WTC11 (cell line): ENCODE measurements at places on chromosomes 1 and 21. TPM values are rescaled to one million over a fixed set of nuclear protein-coding genes. Genes with fewer than 3 reads are reported as not detected.

DNA sequence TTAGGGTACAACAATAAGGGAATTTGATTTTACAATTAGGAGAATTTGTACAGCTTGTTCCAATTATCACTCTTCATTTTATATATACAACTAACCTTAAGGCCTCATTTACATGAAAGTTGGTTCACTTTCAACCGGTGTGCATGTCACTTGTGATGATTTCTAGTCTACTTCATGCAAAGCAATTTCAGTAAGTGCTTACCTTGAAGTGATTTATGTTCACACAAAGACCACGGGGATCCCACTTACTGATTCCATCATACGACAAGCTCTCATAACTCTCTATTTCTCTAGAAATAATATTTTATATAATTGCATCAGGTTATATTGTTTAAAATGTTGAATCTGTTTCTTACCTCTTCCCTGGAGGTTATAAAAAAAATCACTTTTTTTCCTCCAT lies 100.3 kb upstream of the CHODL start:
- H3K27me3 ChIP-seq: no peaks in the 10 kb centered on the region
- H3K36me3 ChIP-seq: peaks cover 6% of the 10 kb centered on the region; the same call in 1 of the 2 replicates
- H3K4me3 ChIP-seq: no peak overlapping the region
- H3K27ac ChIP-seq: no peak overlapping the region
- no peak for DNase-seq

DNA sequence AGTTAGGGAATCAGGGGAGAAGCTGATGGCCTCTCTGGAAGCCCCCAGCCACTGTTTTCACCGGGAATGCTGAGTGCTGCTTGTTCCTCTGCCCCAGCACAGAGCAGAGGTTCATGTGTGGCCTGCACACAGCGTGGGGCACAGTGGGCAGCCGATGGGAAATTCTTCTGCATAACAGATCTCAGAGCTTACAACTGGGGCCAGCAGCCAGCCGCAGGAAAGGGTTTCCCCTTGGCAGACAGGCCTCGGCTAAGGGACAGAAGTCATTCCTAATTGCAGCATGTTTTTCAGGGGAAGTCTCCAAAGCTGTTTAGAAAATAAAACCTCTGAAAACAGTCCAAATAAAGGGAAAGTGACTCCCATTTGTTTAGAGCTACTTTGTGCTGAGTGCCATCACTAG lies 22.6 kb downstream of the HMGB4 start:
- no peak overlapping the region for H3K27ac ChIP-seq
- peak; percentile 23 for DNase-seq
- H3K27me3 ChIP-seq: no peaks in the 10 kb centered on the region
- 0 out of 2 replicates have a peak, but pooled peaks cover 2% of the 10 kb centered on the region for H3K36me3 ChIP-seq
- H3K4me1 ChIP-seq: peaks cover 12% of the 10 kb centered on the region

GRCh38 chr1:242128951-242129502 lies 130.1 kb upstream of the MAP1LC3C start:
- H3K4me1 ChIP-seq: peaks cover 3% of the 10 kb centered on the region
- H3K4me3 ChIP-seq: no peak overlapping the region
- no peak overlapping the region for H3K27ac ChIP-seq
- no peaks in the 10 kb centered on the region for H3K27me3 ChIP-seq
- H3K36me3 ChIP-seq: peaks cover 14% of the 10 kb centered on the region

LY9 gene
- total RNA-seq: 0.18 TPM in 1 of 3 replicates, not detected in the others
